ENCODE measurements at places on chromosomes 7 and 10.

- DNase-seq = peak; percentile 7
Measured at GRCh38 chr10:117457071-117457810, 82.0 kb upstream of the PDZD8 start.

DNA sequence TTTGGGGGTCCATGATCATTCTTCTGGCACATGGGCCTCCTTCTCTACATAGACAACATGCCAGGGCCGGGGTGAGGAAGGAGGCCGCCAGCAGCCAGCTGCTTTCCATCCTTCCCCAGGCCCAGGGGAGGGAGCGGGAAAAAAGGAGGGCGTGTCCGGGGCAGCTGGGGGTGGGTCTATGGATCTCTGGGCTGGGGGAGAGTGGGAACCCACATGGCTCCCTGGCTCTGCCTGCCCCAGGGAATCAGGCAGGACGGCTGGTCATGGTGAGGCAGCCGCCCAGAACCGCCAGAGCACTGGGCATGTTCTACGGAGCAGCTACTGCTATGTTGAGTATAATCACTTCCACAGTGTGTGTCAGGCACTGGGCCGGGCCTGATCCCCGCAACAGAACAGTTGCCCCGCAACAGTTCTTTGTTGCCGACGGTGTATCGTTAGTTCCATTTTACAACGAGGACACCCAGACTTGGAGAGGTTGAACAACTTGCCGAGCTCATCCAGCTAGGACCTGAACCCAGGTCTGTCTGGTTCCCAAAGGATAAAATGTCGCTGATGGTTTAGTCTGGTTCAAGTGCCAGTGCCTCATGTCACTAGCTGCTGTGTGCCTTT, 6.4 kb upstream of the IRF5 start:
- no peak for DNase-seq

DNA sequence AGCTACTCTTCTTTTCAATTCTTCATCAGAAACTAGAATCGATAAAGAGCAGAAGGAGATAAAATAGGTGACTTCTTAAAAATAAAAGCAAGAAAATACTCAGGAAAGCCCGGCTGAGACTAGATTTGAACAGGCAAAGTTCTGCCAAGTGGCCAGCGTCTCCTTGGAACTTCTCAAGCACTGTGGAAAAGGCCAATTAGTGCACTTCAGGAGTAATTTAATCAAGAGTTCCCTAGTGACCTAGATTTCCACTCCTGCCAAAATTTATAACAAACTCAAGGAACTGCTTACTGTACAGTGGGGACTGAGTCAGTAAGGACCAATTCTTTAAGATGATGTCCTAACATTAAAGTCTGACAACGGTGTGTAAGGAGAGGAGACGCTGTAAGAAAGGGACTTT, 57.3 kb downstream of the CHCHD3 start:
- no peak for DNase-seq

DNA sequence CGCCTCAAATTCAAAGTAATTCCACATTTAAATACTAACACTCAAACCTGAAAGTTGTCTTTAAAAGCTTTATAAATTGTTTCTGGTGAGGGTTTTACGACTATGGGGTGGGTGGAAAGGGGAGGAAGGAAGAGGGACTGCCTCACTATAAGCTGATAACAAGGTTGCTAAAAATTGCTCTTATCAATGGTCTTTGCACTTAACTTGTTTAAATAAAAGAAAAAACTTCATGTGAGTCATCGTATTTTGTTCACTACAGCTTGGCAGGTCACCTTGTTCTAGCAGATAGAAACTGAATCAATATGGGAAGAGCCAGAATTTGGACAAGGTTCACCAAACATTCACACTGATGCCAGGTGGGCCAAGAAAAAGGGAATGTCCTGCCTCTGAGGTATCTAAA, 129.2 kb downstream of the TES start:
- no peak for DNase-seq

- DNase-seq = no peak
Measured at GRCh38 chr10:91691981-91692380, 59.1 kb upstream of the PPP1R3C start.

DNA sequence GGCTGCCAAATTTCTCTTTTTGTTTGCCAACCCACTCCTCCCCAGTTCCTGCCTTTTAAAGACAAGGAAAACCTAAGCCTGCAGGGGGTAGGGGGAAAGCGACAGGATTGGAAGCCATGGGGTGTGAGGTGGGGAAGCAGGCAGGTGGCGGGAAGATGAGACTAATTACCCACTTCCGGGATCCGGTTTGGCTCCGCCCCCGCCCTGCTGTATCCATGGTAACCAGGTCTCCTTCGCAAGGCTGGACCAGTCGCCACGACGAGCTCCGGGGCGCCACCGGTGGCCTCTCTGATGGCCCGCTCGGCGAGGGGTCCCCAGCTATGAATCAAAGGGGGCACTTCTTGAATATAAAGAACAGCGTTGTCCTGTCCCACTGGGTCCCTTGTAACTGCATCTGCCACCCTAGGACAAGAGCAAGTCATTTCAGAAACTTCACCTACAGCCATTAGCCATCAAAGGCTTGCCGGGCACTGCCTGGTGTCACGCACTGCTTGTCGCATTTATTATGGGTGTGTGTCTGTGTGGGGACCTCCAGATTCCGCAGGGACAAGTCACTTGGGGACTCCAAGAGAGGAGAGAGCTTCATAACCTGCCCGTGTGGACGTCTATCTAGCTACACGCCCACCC, 55.4 kb upstream of the LMTK2 start:
- no peak for DNase-seq

DNA sequence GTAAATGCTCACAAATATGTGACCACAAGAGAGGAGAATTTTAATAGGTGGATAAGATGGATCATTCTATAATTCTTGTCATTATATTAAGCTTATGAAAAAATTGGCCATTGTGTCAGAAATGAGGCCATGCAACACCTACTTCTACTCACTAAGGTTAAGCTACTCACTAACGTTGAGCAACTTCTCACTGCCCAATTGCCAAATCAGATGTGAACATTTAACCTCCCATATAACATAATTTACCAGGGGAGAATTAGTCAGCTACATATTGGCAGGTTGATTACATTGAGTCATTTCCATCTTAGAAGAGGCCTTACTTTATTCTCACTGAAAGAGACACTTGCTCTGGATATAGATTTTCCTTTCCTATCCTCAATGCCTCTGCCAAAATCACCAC, 211.2 kb upstream of the DGKB start:
- no peak for DNase-seq

- DNase-seq = peak; percentile 7
Measured at GRCh38 chr7:95545007-95545615, 51.2 kb downstream of the PDK4 start.

DNA sequence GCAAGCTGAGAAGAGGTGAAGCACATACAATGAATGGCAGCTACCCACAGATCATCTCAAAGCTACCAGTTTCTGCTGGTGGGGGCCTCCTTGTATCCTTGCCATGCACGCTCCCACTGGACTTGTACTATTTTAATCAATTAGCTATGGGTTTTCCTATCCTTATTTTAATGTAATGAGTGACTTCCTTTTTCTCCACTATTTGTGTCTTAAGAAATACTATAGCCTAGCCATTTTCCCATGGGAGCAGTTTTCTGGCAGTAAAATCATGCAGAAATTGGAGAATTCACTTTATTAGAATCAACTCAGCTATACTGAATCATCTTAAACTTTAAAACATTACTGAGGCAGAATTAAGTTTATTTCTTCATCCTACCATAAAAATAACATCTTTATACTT, 73.5 kb downstream of the CTNNA3 start:
- DNase-seq = no peak

DNA sequence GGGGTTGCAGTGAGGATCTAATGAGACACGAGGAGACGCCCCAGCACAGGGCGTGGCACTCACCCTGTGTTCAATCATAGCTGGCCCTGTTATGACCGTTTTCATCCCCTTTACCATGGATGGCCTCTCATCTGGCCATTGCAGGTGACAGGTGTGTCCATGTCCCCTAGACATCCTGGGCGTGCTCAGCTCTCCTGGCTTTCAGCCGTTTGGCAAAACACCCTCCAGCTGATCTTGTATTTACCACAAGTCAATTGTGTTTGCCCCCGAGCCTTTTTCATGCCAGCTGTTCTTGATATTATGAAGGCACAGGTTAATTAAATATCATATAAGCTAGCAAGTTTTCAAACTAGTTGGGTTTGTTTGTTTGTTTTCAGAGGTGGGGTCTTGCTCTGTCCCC, 97.1 kb downstream of the CHST15 start:
- DNase-seq = no peak

DNA sequence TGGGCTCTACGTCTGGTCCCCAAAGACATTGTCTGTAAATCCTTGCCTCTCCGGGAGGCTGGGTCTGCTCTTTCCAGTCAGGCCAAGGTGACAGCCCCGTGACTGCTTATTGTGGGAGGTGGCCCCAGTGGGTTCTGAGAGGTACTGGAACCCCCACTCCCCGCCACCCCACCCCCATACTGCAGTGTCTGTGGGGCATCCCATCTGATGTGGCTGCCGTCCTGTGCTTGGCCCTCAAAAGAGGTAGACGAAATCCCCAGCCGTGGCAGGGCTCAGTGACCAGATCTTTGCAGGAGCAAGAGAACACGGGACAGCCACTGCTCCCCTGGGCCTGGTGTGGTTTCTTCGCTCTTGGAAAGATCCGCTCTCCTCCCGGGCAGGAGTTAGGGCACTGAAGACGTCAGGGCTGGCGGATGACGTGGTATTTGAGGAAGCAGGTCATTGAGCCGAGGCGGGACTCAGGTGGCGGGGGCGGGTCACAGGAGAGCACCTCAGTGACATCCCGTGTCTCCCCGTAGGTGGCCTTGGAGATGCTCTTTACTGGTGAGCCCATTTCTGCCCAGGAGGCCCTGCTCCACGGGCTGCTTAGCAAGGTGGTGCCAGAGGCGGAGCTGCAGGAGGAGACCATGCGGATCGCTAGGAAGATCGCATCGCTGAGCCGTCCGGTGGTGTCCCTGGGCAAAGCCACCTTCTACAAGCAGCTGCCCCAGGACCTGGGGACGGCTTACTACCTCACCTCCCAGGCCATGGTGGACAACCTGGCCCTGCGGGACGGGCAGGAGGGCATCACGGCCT, 20.7 kb downstream of the ECHDC3 start:
- DNase-seq = no peak

- DNase-seq = peak; percentile 56
Measured at GRCh38 chr10:99395750-99396445, 34.5 kb downstream of the GOT1 start.

DNA sequence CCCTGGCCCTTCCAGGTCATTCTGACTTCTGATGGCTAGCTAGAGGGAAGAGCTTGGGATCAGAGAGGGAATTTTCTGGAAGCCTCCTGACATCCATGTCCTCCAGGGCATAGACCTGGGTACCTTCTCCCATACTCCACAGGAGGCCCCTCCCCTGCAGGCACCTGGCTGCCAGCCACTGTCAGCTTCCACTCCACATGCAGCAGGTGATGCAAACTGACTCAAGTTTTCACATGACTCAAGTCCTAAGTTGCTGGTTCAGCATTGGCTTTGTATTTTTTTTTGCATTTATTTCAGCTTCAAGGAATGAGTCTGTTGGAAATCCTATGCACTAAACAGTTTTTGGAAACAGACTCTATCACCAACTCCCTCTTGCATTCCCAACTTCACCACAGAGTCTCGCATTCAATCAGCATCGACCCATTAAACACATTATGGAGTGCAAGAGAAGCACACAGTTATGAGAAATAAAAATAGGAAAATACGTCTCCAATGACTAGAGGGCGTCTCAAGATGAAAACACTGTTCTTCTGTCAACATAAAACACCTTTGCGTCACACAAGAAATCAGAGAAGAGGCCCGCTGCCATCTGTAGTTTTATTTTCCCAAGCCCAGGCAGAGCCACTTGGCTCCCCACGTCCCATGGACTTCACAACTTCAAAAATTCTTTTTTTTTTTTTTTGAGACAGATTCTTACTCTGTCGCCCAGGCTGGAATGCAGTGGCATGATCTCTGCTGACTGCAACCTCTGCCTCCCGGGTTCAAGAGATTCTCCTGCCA, 362.6 kb upstream of the MGMT start:
- DNase-seq = no peak

All from KBM-7 (cell line).